CD4-positive, alpha-beta T cell treated with Interferon alpha-2 for 1 hour (primary cell): ENCODE measurements at places on chromosomes 6 and 20.
A peak's percentile ranks its signal among the peaks of the same experiment; 100 is the strongest.

GRCh38 chr6:27091661-27092315, 155.7 kb upstream of the PRSS16 start:
- no peak for DNase-seq

DNA sequence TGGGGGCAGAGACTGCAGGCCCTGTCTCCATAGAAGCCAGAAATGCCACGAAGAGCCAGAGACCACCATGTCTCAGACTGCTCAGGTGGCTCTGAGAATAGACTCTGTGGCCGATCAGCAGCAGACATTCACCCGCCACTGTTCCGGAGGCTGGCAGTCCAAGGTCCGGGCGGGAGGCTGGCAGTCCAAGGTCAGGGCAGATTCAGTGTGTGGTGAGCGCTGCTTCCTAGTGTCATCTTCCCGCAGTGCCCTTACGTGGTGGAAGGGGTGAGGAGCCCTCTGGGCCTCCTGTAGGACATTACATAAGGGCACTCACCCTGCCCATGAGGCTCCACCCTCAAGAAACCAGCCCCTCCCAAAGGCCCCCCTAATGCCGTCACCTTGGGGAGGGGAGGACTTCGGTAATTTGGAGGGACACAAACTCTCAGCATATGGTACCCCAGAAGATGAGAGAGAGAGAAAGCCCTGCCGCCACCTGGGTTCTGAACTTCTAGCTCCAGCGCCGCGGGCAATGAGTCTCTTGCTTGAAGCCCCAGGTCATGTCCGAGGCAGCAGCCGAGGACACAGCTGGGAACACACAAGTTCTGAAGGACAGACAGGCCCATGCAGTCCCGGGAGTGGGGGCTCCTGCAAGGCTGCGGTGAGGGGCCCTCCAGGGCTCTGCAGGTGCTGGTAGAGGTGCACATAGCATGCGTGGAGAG, 36.4 kb downstream of the DACT2 start:
- no peak for DNase-seq

- DNase-seq = no peak
Observed at GRCh38 chr6:165486183-165487137, 176.6 kb downstream of the PDE10A start.

GRCh38 chr20:4957939-4958362, 43.4 kb downstream of the SLC23A2 start:
- no peak for DNase-seq

- no peak for DNase-seq
Observed at GRCh38 chr6:22113026-22113766, 183.6 kb downstream of the PRL start.

- DNase-seq = no peak
Observed at GRCh38 chr20:49167811-49168507, 20.2 kb downstream of the STAU1 start.

DNA sequence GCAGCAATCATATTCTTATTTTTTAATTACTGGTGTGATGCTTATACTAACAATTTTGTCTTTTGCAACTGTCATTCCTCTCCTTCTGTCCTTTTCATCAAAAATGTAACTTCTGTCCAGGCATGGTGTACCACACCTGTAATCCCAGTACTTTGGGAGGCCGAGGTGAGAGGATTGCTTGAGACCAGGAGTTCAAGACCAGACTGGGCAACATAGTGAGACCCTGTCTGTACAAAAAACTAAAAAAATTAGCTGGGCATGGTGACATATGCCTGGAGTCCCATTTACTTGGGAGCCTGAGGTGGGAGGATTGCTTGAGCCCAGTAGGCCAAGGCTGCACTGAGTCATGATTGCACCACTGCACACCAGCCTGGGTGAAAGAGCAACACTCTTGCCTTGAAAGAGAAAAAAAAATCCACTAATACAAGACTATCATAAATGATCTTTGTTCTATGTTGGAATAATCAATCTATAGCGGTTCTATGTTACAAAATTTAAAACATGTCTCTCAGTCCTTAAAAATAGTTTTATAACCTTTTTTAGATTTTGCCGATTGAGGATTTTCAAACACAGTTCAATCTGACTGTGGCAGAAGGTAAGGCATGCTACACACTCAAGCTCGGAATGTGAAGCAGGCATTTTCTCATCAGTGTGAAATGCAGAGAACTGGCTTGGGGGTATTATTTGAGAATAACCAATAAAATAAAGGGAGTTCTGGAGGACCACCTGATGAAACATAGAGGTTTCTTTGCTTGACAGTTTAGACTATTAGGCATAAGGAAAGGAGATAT, 70.4 kb downstream of the ENPP1 start:
- DNase-seq = no peak

GRCh38 chr6:27297857-27298730, 14.0 kb downstream of the POM121L2 start:
- no peak for DNase-seq

DNA sequence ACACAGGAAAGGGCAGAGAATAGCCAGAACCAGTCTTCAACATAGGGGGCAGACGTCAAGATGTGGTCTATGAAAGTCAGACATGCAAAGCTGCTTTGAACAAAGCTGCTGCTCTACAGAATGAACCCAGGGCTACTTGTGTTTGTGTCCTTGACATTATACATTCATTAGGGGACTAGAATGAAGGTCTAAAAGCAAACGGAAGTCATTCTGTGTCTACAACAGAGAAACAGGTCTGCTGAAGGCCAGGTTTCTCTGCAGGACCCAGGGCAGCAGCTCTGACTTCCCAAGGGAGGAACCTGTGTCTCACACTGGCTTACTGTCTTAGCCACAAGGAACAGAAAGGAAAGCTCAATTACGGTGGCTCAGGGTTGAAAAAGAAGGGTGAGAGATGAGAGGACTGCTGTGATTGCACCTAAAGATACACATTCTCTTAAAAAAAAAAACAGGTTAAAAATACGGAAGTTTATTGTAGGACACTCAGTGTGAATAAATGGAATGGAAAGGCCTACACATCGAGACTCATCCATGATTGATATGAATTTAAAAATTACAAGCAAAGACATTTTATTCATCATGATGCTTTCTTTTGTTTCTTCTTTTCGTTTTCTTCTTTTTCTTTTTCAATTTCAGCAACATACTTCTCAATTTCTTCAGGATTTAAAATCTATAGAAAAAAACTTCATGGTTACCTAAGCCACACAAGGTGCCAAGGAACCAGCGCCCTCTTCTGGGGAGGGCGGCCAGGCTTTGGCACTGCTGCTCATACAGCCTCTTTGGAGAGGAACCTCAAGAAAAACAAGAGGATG, 6.7 kb downstream of the PSMA7 start:
- DNase-seq = peak; percentile 72

- DNase-seq = peak; percentile 53
Observed at GRCh38 chr6:134938896-134939295, 11.0 kb downstream of the ALDH8A1 start.

GRCh38 chr6:6599468-6599873, 11.0 kb downstream of the LY86 start:
- no peak for DNase-seq

DNA sequence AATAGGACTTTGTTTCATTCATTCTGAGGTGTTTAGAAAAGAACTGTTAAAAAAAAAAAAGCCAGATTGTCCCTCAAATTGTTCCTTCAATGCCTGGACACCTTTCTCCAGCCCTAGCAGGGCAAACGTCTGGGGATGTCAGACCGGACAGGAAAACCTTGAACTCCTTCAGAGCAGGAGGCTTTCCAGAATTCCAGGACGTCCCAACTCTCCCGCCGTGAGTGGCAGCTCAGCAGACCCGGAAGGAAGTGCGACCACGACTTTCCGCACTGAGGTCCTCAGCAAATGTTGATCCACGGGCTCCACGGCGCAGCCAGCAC, 139.1 kb downstream of the DLL1 start:
- DNase-seq = no peak

GRCh38 chr20:17884307-17885003, 84.1 kb downstream of the SNX5 start:
- DNase-seq = no peak

DNA sequence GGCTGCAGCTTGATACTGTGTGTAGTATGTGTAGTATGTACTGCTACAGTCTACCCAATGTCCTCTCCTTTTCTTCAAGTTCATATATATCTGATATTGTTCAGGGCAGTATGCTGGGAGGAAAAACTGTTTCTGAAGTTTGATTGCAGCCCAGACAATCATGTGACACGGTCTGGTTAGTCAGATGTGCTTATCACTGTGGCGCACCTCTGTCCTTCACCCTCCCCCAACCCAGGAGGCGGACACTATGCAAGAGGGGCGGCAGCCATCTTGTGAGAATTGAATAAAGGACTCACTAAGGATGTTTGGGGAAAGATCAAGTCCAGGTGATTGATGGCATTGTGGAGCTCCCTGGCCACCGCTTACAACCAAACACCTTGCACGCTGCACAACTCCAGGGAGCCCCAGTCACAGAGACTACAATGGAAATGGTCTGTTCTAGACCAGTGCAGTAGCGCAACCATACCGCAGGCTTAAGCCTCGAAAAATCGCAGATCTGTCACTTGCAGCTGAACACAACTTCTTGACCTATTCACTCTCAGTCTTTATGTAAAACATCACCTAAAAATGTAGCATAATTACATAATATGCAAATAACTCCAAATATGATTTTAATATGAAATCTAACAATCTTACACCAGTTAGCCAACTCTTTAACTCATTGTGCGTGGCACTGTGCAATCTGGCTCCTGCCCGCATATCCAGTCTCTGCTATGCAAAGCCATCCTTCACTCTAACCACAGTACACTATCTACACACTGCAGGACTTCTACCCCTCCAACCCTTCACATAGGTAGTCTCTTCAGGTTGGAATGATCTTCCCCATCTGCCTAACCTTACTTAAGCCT, 79.3 kb downstream of the VGLL2 start:
- DNase-seq = no peak

DNA sequence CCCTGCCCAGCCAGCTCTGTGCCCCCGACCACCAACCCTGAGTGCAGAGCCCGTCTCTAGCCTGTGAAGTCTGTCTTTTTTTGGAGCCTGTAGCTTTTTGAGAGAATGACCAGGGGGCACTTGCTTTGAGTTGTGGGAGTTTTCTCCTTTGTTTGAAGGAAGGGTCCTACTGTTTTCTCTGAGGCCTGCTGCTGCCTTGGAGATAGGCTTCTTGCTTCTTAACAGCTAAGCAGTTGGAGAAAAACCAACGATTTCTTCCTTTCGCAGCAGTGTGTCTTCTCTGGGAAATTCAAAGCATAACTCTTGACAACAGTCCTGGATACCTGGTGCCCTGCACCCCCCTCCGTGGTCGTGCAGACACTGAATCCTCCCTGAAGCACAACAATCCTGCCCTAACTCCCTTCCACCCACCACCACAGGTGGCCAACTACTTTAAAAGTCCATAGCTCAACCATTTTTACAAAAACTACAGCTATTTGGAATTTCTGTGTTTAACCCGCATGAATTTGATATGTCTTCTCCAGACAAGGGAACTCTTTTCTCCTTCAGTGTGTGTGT, 61.0 kb downstream of the FAM50B start:
- no peak for DNase-seq

GRCh38 chr6:13873288-13874190, 51.2 kb upstream of the RNF182 start:
- peak; percentile 70 for DNase-seq

- no peak for DNase-seq
Observed at GRCh38 chr6:633611-634010, 23.3 kb downstream of the HUS1B start.

DNA sequence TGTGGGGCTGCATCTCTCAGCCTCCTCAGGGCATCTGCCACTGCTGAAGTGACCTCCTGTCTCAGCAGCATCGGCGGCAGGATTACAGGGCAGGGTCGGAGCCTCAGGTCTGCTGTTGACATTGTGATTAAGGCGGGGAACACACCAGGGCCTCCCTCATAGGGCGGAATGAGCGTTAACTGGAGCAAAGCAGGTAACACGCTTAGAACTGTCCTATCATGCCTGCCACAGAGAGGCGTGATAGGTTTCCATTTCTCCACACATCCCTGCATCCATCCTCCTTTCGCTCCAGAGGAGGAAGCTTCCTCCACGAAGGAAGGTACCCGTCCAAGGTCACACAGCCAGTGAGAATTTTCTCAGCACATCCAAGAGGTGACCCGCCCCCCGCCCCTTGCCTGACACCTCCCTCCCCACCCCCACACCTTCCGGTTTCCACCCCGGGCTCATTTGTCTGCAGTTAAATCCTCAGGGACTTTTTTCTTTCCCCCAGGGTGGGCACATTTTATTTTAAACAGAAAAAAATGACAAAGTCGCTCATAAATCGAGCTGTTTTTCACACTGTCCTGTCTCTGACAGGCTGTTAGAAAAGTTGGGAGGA, 200.8 kb downstream of the TFAP2C start:
- DNase-seq = no peak

DNA sequence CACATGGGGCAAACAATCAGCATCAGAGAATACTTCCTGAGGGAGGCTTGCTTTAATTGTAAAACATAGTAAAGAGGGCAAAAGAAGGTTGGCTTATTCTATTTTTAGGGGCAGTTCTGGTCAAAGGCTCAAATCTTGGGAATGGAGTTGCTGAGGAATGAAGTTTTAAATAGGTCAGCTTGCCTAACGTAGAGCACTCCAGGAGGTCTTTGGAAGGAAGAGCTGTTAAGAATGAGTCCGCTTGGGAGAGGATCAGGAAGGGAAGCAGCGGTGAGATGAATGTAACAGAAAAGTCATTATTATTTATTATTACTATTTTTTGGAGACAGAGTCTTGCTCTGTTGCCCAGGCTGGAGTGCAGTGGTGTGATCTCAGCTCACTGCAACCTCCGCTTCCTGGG, 108.7 kb downstream of the ZFAND3 start:
- no peak for DNase-seq

DNA sequence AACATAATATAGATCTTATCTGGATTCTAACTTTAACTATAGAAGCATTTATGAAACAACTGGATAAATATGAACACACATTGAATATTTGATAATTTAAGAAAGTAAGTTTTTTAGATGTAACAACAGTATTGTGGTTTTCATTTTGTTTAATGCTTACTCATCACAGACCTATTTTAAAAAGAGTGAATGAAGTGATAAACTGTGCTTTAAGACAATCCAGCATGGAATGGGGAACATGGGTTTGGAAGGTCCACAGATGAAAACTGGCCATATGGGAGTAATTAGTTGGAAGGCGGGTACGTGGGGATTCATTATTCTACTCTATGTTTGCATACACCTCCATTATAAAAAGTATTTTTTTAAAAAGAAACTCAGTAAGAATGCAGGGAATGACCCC, 21.2 kb downstream of the EPB41L2 start:
- no peak for DNase-seq

GRCh38 chr6:33846226-33846625, 42.4 kb upstream of the MLN start:
- no peak for DNase-seq

GRCh38 chr20:49424536-49424935, 57.9 kb downstream of the KCNB1 start:
- DNase-seq = no peak

- DNase-seq = no peak
Observed at GRCh38 chr6:150683320-150683719, 83.6 kb downstream of the PLEKHG1 start.

DNA sequence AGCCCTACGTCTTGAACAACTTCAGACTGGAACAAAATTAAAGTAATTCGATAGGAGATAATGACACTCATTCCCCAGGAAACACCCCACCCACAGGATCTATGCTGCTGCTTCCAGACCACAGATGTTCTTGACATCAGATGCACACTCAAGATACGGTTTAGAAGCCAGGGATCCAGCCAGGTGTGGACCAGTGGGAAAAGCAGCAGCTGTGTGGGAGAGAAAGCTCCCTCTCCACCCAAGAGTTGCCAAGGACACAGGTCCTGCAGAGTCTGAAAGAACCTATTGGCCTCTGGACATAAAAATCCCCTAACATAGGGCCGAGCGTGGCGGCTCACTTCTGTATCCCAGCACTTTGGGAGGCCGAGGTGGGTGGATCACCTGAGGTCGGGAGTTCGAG, 91.7 kb upstream of the NFATC2 start:
- no peak for DNase-seq
